Esophagus squamous epithelium (tissue), 5 donors: ENCODE measurements at places on chromosomes 2 and 18.

DNA sequence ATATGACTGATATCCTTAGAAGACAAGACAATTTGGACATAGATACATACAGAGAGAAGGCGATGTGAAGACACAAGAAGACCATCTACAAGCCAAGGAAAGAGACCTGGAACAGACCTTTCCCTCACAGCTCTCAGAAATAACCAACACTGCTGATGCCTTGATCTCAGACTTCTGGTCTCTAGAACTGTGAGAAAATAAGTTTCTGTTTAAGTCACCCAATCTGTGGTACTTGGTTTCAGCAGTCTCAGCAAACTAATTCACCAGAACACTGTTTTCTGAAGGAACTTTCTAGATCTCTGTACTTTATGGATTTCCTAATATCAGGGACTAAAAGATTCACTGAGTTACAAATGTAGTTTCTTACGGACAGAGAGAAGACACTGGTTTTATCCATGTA is 58.8 kb downstream of the NAB1 start:
- no peaks in the 10 kb centered on the region for H3K4me1 ChIP-seq
- H3K27me3 ChIP-seq: no peaks in the 10 kb centered on the region
- H3K27ac ChIP-seq: no peak overlapping the region

- no peaks in the 10 kb centered on the region for H3K27me3 ChIP-seq
- H3K4me3 ChIP-seq: no peak overlapping the region
- no peaks in the 10 kb centered on the region for H3K36me3 ChIP-seq
- H3K4me1 ChIP-seq: no peaks in the 10 kb centered on the region
Measured at GRCh38 chr2:132477962-132478361, 61.4 kb downstream of the GPR39 start.

- peaks cover 8% of the 10 kb centered on the region for H3K36me3 ChIP-seq
- H3K4me3 ChIP-seq: peak overlapping the region; percentile 88
- H3K4me1 ChIP-seq: peaks cover 5% of the 10 kb centered on the region
- DNase-seq: no peak
Measured at GRCh38 chr2:127293386-127293747, 577 bp downstream of the ERCC3 start.

DNA sequence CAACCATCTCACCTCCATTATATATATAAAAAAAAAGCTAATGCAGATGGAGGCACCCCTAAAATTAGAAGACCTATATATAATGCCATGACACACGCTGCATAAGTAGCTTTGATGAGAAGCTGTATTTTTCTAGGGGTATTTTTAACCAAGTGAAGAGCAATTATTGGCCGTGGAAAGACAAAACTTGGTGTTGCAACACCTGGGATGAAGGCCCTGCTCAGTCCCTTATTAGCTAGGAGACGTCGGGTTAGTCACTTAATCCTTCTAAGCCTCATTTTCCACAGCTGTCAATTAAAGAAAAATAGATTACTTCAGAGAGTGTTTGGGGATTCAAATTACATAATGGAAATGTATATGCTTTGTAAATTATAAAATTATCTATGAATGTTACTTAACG is 63.0 kb downstream of the WDR75 start:
- no peaks in the 10 kb centered on the region for H3K27me3 ChIP-seq
- H3K4me1 ChIP-seq: peaks cover 14% of the 10 kb centered on the region
- no peaks in the 10 kb centered on the region for H3K36me3 ChIP-seq
- DNase-seq: no peak
- no peak overlapping the region for H3K4me3 ChIP-seq
- H3K27ac ChIP-seq: no peak overlapping the region

DNA sequence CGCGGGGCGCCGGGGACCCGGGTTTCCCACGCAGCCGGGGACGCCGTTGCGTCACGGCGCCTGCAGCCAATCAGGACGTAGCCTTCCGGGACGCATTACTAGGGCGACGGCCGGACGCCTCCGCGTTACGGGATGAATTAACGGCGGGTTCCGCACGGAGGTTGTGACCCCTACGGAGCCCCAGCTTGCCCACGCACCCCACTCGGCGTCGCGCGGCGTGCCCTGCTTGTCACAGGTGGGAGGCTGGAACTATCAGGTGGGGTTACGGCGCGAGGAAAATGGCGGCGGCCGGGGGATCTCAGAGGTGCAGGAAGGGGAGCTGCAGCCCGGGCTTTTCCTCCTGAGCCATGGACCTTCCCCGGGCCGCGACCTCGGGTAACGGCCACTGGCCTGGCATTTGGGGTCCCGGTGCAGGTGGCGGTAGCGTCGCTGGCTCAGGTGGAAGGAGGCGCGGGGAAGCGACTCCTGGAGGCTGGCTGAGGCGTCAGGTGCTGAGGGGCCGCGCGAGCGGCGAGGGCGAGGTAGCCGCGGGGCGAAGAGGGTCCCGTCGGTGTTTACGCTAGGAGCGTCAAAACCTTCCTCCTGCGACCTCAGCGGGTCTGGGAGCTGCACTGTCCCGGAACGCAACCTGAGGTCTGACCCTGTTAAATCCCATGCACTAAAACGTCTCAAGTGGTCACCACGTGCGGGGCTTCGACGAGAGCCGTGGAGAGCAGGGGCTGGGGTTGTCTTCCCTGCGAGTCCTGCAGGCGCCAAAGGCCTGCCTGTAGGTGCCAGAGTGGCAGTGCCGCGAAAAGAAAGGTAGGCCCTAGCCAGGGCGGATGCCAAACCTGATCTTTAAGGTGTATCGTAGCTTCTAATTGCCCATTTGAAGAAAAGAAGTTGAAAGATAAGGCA is at the start of gene LCLAT1:
LCLAT1 (plus strand) TSS at position 98 of the 897 bp plus-strand sequence. CDS start 78,345 bp downstream, outside the sequence.
- H3K36me3 ChIP-seq: no peaks in the 10 kb centered on the region
- H3K27ac ChIP-seq: peak within 1 kb of the TSS; percentile 89
- H3K4me1 ChIP-seq: peaks cover 9% of the 10 kb centered on the region
- no peaks in the 10 kb centered on the region for H3K27me3 ChIP-seq
- peak within 1 kb of the TSS; percentile 90 for H3K4me3 ChIP-seq

- DNase-seq: no peak
- no peaks in the 10 kb centered on the region for H3K27me3 ChIP-seq
- no peak overlapping the region for H3K4me3 ChIP-seq
- H3K36me3 ChIP-seq: no peaks in the 10 kb centered on the region
- H3K27ac ChIP-seq: no peak overlapping the region
- H3K4me1 ChIP-seq: no peaks in the 10 kb centered on the region
Measured at GRCh38 chr2:6470518-6470917, 395.2 kb downstream of the CMPK2 start.

DNA sequence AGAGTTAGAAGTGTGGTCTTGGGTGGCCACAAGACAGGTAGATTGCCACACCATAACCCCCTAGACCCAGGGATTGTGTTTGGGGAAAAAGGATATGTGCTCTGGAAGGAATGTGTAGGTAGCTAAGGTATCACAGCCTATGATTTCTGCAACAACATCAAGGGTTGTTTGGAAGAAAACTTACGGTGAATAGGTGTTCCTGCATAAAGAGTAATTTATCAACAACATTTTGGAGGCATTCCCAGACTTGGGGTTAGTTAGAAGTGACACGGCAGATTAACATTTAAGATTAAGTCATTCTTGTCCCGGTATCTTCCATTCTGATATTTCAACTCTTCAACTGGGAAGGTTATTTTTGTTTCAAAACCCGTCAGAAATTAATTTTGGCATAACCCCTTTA is 65.5 kb downstream of the SPP2 start:
- no peaks in the 10 kb centered on the region for H3K27me3 ChIP-seq
- H3K27ac ChIP-seq: no peak overlapping the region
- no peaks in the 10 kb centered on the region for H3K36me3 ChIP-seq
- DNase-seq: no peak
- no peaks in the 10 kb centered on the region for H3K4me1 ChIP-seq
- H3K4me3 ChIP-seq: no peak overlapping the region
